ENCODE measurements at places on chromosomes 3 and 15. TPM values are rescaled to one million over a fixed set of nuclear protein-coding genes. Genes with fewer than 3 reads are reported as not detected.

DNA sequence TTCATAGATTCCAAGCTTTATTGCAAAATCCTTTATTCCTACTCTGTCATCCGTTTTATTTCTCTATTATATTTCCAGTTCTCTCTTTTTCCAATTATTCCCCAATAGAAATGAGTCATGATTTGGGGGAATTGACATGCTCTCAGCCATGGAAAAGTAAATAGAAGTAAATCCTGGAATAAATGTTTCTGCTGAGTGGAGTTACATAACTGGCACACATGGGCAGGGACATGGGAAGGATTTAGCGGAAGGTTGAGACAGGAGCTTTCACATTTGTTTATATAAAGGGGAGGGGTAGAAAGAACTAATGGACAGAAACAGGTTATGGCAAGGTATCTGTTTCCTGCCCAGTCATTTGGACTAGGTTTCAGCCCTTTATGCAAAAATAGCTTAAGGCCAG is 221.6 kb downstream of the PLOD2 start:
- no peak for DNase-seq

- no peak for DNase-seq
Observed at GRCh38 chr3:57556459-57557084, 498 bp downstream of the PDE12 start.

GRCh38 chr3:193548406-193548805 is 6.3 kb downstream of the ATP13A4 start:
- no peak for DNase-seq

DNA sequence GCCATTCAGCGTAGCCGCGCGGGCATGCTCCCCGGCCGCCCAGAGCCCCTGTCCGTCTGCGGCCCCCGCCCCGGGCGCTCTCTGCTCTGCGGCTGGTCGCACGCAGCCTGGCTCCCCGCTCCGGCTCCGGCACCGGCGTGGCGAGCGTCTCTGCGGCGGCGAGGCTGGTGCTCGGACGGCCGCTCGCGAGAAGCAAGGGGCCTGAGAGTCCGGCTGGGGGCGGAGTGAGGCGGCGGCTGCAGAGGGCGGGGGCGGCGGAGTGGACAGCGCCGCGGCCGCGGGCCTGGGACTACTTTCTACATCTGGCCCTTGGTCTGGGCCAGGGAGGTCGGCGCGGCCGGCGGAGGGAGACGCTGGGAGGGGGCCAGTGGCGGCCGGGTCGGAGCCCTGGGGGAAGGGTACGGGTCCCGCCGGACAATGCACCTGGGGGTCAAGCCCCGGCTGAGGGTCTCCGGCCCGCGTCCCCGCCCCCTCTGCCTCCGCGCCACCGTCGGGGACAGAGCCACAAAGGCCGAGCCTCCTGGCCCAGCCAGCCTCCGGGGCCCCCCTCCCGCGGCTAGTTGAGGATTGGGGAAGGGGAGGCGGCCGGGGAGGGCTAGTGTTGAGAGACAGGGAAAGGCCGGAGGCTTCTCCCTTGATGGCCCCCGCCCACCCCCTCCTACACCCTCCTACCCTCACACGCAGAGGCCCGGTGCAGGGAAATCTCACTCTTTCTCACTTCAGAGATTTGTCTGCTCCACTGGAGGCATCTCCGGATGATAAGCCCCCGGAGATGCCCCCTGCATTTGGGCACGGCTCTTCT is at the start of gene PRTG:
Gene PRTG (minus strand): TSS at position 226 of the 802 bp plus-strand sequence. CDS start 221 bp downstream, at position 5.
- DNase-seq: peak; percentile 69

DNA sequence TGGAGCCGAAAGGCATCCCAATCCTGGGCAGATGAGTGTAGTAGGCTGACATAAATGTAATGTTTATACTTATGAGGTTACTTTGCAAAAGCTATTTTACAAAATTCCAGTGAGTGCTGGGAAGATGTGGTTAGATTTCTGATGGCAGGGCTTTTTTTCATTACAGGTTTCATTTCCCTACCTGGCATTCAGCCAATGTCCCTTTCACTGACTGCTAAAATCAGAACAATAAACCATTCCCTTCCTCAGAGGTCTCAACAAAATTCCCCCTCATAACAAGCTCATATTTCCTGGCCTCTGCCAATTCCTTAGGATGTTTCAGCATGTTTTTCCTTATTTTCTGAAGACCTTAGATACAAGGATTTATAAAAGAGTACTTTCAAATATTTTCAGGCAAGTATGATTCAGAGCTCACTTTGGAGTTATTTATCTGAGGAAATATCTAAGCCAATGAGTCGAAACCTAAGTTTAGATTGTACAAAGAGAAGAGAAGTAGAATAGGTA is 40.9 kb upstream of the CCDC80 start:
- peak; percentile 88 for DNase-seq

DNA sequence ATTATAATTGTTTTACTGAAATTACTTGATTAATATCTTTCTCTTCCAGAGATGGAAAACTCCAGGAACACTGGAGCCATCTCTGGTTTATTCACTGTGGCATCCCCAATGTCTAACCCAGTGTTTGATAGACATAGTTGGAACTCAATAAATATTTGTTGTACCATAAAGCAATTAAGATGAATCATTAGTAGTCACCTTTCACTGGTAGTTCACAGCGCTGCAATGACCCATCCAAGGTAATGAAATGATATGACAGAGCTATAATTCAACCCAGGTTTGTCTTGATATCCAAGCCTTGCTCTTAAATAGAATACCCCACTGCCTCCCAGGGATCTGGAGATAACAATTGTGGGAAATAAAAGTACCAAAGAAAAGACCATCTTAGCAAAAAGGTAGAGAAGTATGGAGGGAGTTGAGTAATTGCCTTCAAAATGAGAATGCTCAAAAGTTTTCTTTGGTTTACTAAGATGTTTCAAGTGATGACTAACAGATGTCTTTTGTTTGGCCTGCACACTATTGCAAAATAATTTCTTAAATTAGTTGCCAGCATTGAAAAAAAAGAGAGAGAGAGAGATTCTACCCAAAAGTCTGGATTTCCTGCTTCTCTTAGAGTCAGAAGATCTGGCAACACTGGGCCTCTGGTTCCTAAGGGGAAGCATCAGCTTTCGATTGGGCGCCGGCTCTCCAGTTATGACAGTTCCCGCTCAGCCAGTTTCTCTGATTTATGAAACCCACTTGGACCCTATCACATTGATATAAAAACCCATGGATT is 348.5 kb downstream of the ERC2 start:
- DNase-seq: peak; percentile 18

DNA sequence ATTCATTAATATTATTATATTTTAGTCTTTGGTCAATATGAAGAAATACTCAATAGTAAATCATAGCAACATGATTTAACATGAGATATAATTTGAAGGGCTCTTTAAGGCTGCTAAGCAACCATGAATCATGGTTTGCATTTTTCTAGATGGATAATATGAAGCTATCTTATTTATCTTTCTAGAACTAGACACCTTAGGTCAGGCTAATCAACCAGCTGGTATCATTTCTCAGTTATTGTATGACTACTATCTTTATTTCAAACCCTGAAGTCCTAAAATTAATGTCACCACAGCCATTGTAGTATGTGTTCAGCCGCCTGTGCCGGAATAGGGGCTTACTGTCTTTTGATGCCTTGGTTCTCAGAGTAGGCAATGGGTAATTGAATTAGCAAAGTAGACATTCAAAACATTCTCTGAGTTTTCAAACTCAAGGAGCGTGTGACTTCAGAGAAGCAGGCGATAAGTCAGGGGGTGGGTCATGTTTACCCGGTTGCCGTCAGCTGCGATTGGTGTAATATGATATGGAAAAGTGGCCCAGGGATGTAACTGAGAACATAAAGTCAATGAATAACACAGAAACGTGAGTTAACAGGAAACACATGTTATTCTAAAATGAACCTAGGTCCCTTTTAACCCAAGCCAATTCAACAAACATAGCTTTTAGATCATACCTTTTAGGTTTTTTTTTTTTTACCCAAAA is 93.4 kb upstream of the CTDSPL start:
- DNase-seq: peak; percentile 37

GRCh38 chr3:15528854-15529537 is 7.5 kb upstream of the COLQ start:
- DNase-seq: no peak

DNA sequence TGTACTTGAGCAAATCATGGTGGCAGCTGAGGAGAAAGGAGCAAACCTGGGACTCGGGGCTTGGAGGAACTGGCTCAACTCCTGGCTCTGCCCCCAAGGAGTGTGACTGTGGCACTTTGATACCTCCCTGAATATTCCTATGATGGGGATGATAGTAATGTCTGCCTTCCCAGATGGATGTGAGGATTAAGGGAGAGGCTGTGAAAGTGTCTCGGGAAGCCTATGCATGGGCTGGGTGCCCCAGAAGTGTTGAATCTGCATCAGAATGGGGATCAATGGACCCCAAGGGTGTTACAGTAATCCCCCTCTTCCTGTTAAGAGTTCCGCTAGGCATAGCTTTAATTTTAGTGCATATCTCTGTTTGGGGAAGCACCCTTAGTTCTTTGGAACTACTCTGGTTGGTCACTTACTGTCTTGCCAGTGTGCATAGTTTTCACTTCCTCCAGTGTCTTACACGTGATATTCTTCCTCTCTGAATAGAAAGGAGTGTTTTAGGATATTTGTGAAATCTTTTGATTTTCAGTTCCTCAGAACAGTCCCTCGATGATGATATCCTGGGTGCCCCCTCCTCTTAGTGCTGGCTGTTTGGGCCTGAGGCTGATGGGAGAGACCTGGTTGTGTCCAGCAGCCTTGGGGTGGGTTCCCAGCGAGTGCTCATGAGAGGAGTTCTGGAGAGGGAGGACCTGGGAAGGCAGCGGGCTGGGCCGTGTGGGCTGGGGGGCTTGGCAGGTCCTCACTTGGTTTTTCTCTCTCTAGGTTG is 97.5 kb downstream of the CHDH start:
- no peak for DNase-seq

DNA sequence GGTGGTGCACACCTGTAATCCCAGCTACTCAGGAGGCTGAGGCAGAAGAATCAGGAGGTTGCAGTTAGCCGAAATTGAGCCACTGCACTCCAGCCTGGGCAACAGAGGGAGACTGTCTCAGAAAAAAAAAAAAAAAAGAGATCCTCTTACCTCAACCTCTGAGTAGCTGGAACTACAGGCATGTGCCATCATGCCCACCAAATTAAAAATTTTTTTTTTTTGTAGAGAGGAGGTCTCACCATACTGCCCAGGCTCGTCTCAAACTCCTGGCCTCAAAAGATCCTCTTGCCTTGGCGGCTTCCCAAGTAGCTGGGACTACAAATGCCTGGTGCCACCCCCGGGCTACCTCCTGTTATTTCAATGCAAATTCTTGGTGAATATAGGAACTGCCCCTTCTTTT is 1.5 kb downstream of the UMPS start:
- DNase-seq: no peak

- DNase-seq: peak; percentile 89
Observed at GRCh38 chr3:125556314-125556713, 36.3 kb upstream of the SNX4 start.

GRCh38 chr15:95210436-95210981 is 979.1 kb downstream of the MCTP2 start:
- no peak for DNase-seq

- no peak for DNase-seq
Observed at GRCh38 chr15:98724048-98724447, 75.7 kb downstream of the IGF1R start.

DNA sequence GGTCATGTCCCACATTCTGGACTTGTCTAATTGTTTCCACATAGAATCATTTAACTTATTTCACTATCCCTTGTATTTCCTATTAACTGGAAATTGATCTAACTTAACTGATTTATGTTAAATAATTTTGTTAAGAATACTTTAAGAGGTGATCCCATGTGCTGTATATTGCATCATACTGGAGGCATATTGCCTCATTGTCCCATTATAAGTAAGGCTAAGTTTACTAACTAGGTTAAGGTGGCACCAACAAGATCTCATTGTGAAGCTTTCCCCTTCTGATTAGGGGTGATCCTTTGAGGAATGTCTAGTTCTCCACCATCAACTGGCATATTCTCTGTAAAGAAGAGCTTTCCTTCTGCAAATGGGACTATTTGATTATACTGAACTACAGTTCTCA is 24.4 kb downstream of the MAP1A start:
- DNase-seq: peak; percentile 30

GRCh38 chr3:61595826-61596225 is 34.5 kb downstream of the PTPRG start:
- DNase-seq: no peak

- no peak for DNase-seq
Observed at GRCh38 chr3:169203631-169204550, 459.6 kb downstream of the MECOM start.

GRCh38 chr3:150521463-150521862 is 24.8 kb downstream of the SERP1 start:
- no peak for DNase-seq

GRCh38 chr15:28123408-28124023 is 24.4 kb upstream of the OCA2 start:
- DNase-seq: peak; percentile 76

- peak; percentile 92 for DNase-seq
Observed at GRCh38 chr3:45199837-45200648, 26.0 kb downstream of the TMEM158 start.

GRCh38 chr3:11328196-11328945 is 56.2 kb downstream of the ATG7 start:
- no peak for DNase-seq

DNA sequence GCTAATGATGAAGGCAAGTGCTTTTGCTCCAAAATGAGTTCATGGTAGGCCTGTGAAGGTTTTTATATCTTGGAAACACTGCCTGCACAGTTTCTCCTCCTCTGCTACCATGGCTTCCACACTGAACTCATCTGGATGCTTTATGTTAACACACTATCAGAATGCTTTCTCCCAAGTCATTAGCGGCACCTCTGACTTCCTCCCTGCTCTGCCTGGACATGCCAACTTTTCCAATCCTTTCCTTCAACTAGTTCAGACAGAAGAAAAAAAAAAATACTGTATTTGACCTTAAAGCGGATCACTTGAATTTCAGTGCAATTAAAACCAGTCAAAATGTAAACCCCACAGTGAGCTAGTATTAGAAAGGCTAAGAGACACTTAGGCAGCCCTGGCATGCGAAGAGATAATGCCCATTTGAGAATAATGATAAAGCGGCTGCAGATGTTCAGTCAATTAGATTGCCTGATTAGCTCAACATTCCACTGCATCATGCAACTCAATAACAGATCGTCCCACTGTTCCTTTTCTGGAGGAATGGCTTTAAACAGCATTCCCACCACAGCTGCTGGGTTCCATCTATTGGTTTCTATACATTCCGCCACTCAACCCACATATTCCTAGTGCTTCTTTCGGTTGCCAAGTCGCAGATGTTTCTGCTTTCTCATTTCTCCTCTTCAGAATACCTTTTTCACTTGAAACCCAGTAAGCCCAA is 51.7 kb downstream of the CNTN3 start:
- DNase-seq: no peak

The CYP8B1 gene
- not detected for polyA plus RNA-seq

The FANCD2OS gene
- not detected for polyA plus RNA-seq

The MED12L gene
- polyA plus RNA-seq: 0.05 TPM

The SGO1 gene
- polyA plus RNA-seq: 3.2 TPM

The SLC6A6 gene
- polyA plus RNA-seq: 39.3 TPM

The SERPINI2 gene
- not detected for polyA plus RNA-seq

The NFKBIZ gene
- polyA plus RNA-seq: 40.9 TPM

The DENND6A gene
- 3.5 TPM for polyA plus RNA-seq

The STRIT1 gene
- polyA plus RNA-seq: not detected

The SSR3 gene
- polyA plus RNA-seq: 216 TPM

The PP2D1 gene
- polyA plus RNA-seq: not detected

The TEX264 gene
- 49.0 TPM for polyA plus RNA-seq

The SCG3 gene
- 0.02 TPM for polyA plus RNA-seq

Data from IMR-90 (cell line).